Aorta (tissue), 5 donors: ENCODE measurements at places on chromosomes 7 and 10. TPM values are rescaled to one million over a fixed set of nuclear protein-coding genes. Genes with fewer than 3 reads are reported as not detected.

NODAL gene
- polyA plus RNA-seq: 0.13 TPM

AKAP9 gene
- 13.8 TPM for polyA plus RNA-seq

CDHR3 gene
- polyA plus RNA-seq: 1.0 TPM

TMEM184A gene
- polyA plus RNA-seq: 0.84 TPM

UNC5B gene
- polyA plus RNA-seq: 2.9 TPM

GLI3 gene
- 0.50 TPM for polyA plus RNA-seq

CNTNAP2 gene
- polyA plus RNA-seq: not detected

TMEM196 gene
- polyA plus RNA-seq: 0.10 TPM

TSPAN12 gene
- 11.6 TPM for polyA plus RNA-seq

CRHR2 gene
- not detected for polyA plus RNA-seq

VPS37D gene
- 2.3 TPM for polyA plus RNA-seq

SPDYE6 gene
- polyA plus RNA-seq: 0.31 TPM

LAMB1 gene
- 32.3 TPM for polyA plus RNA-seq

KIF11 gene
- 0.23 TPM for polyA plus RNA-seq

RARRES2 gene
- 65.9 TPM for polyA plus RNA-seq

DENND2A gene
- 1.8 TPM for polyA plus RNA-seq

ERVW-1 gene
- polyA plus RNA-seq: not detected

SPAM1 gene
- not detected for polyA plus RNA-seq

HOXA1 gene
- polyA plus RNA-seq: 0.59 TPM

CLDN3 gene
- polyA plus RNA-seq: 17.4 TPM

RBM20 gene
- 6.0 TPM for polyA plus RNA-seq

PPP1R17 gene
- polyA plus RNA-seq: not detected

CUEDC2 gene
- polyA plus RNA-seq: 80.2 TPM

NKX1-2 gene
- not detected for polyA plus RNA-seq

UMAD1 gene
- 11.8 TPM for polyA plus RNA-seq

PNLIPRP1 gene
- 0.95 TPM for polyA plus RNA-seq

OPALIN gene
- polyA plus RNA-seq: not detected

STRIP2 gene
- polyA plus RNA-seq: 0.10 TPM

DPP6 gene
- polyA plus RNA-seq: not detected

FAM25A gene
- polyA plus RNA-seq: not detected

AASS gene
- 4.3 TPM for polyA plus RNA-seq

ODAD2 gene
- not detected for polyA plus RNA-seq

RELN gene
- 0.26 TPM for polyA plus RNA-seq

PYROXD2 gene
- 21.9 TPM for polyA plus RNA-seq
